ENCODE measurements at places on chromosomes 12 and 14. TPM values are rescaled to one million over a fixed set of nuclear protein-coding genes. Genes with fewer than 3 reads are reported as not detected.

DNA sequence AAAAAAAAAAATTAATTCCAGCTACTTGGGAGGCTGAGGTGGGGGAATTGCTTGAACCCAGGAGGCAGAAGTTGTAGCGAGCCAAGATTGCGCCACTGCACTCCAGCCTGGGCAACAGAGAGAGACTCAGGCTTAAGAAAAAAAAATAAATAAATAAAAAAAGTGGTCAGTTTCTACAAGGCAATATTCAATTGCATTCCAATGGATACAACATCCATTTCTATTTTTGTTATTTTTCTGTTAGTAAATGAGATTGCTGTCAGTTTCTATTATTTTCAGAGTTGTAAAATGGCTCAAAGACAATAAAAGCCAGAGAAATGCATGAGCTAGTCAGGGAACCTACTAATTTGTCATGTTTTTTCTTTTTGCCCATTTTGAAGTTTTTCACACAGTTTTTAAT is 119.2 kb downstream of the PDE3A start:
- DNase-seq, result no peak

DNA sequence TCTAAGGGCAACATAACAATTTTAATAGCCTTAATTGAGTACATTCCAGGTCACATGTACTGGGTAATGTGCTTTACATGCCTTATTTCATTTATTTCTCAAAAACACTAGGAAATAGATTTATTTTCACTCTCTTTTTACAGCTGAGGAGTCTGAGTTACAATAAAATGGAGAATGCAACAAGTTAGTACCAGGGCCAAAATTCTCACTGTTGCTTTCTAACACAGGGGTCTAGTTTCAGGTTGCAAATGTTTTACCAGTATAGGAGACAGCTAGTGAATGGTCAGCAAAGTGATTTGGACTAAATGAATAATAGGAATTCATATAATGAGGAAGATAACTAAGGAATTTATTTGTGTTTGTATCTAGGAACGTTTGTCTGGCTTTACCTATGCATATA is 137.3 kb downstream of the RASSF9 start:
- DNase-seq, result no peak

GRCh38 chr14:72443256-72443655 is 450.6 kb downstream of the DPF3 start:
- DNase-seq, result no peak

- no peak for DNase-seq
Measured at GRCh38 chr12:59708064-59708463, 112.2 kb downstream of the SLC16A7 start.

GRCh38 chr12:102063069-102063468 is 1.3 kb upstream of the WASHC3 start:
- no peak for DNase-seq

Gene RAD9B
- total RNA-seq, result 0.25 TPM

Gene RFX4
- total RNA-seq, result not detected

GRCh38 chr12:113850309-113851056 is 115.6 kb downstream of the RBM19 start:
- DNase-seq, result peak; percentile 21

DNA sequence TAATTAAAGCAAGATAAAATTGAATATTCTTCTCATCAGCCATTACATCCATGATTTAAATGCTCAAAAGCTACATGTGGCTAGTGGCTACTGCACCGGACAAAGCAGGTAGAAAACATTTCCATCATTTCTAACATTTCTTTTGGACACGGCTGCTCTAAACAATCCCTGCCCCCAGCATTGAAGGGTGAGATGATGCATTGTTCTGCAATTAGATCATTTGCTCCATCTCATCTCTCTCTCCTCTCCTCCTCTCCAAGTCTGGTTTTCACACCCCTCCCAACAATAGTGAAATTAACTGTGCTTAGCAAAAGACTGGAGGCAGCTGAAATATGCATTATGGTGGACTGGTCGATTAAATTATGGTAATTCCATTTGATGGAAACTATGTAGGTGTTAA is 288.5 kb downstream of the KSR2 start:
- DNase-seq, result no peak

GRCh38 chr12:102873077-102873476 is 44.0 kb downstream of the PAH start:
- no peak for DNase-seq

GRCh38 chr14:100547633-100548294 is 39.5 kb downstream of the BEGAIN start:
- peak; percentile 85 for DNase-seq

DNA sequence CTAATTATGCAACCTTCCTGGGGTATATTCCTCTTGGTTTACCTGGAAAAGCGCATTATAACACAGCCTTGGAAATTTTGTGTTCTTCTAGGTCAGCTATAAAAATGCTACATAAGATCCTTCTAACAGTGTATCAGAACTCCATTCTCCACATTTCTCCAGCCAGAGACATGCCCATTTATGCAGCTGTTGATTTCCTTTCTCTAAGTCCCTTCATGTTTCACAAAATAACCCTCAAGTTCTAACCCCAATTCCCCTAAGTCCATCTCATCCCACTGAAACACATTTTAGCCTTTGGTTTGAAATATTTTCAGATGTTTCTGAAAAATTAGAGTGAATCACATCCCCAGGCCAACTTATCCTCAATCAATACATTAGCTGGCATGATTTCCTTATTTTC is 20.9 kb upstream of the HDAC7 start:
- DNase-seq, result no peak

- DNase-seq, result no peak
Measured at GRCh38 chr14:103045371-103045869, 11.9 kb downstream of the CDC42BPB start.

- no peak for DNase-seq
Measured at GRCh38 chr14:56131865-56132833, 13.9 kb downstream of the PELI2 start.

- no peak for DNase-seq
Measured at GRCh38 chr12:19075711-19076340, 53.7 kb upstream of the PLEKHA5 start.

- no peak for DNase-seq
Measured at GRCh38 chr12:54941659-54942058, 42.9 kb downstream of the TESPA1 start.

GRCh38 chr14:102077382-102077709 is 9.5 kb downstream of the HSP90AA1 start:
- no peak for DNase-seq

- DNase-seq, result no peak
Measured at GRCh38 chr14:38121320-38122020, 86.2 kb upstream of the SSTR1 start.

DNA sequence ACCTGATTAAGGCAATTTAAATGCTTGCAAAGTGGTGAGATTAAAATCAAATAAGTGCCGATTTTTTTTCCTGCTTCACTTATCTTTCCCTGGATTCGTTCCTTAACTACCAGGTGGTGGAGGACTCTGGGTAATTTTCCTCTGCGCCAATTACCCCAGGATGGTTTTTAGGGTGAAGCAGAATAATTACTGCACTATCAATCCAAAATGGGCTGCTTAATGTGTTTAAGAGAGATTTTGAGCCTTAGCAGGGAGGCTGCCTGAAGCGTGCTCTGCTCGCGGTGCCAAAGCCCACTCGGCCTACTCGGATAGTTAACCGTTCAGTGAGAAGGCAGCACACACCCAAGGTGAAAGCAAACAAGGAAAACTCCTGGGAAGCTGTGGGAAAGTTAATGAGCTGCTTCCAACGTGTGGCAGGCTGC is 274.9 kb upstream of the LMO3 start:
- DNase-seq, result peak; percentile 36

GRCh38 chr12:25186038-25186787 is 8.7 kb downstream of the DNAI7 start:
- DNase-seq, result no peak

Gene EMC9
- 13.9 TPM for total RNA-seq

Gene CD163
- total RNA-seq, result 45.2 TPM

- DNase-seq, result no peak
Measured at GRCh38 chr12:2152134-2152533, 99.3 kb downstream of the CACNA1C start.

DNA sequence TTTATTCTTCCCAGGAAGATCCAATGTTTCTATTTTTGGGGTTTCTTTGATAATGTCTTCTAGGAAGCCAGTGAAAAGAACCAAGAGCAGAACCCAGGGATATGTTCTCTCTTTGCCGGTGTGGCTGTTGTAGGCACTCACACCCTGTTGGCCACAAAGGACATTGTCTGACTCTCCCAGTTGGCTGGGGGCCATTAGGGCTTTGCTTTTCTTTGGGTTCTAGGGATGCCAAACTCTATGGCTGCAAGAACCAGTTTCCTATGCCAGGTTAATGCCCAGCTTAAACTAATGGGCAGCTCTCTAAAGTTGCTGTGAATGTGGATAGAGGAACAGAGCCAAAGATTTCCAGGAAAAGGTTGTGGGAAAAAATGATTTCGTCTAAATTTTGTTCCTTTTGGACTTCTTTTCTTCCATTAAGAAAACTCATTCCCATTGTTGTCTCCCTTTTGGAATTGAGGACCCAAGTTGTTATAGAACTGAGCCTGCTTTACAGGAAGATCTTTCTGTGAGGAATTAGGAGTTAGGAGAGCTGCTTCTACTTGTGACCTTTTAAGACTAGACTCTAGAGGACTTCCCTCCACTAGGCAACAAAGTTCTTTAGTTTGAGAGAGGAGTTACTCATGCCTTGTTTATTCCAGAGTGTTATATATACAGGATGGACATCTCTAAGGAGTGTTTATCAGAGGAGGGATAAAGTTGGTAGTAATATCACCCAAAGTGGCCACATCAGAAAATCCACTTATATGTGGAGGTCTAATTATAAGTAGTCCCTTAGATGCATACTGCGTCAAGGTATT is 13.1 kb downstream of the COPZ1 start:
- DNase-seq, result no peak

Gene SPX
- not detected for total RNA-seq

GRCh38 chr12:10943167-10943566 is 4.1 kb upstream of the TAS2R14 start:
- no peak for DNase-seq

Gene SERPINA6
- 1.6 TPM for total RNA-seq

Gene PPM1H
- total RNA-seq, result 7.6 TPM

Gene NUMB
- total RNA-seq, result 105 TPM

- DNase-seq, result no peak
Measured at GRCh38 chr14:61607570-61608244, 87.6 kb upstream of the HIF1A start.

Gene SMCO2
- total RNA-seq, result not detected

- no peak for DNase-seq
Measured at GRCh38 chr14:89357655-89358297, 59.3 kb downstream of the FOXN3 start.

Gene C12orf42
- not detected for total RNA-seq

DNA sequence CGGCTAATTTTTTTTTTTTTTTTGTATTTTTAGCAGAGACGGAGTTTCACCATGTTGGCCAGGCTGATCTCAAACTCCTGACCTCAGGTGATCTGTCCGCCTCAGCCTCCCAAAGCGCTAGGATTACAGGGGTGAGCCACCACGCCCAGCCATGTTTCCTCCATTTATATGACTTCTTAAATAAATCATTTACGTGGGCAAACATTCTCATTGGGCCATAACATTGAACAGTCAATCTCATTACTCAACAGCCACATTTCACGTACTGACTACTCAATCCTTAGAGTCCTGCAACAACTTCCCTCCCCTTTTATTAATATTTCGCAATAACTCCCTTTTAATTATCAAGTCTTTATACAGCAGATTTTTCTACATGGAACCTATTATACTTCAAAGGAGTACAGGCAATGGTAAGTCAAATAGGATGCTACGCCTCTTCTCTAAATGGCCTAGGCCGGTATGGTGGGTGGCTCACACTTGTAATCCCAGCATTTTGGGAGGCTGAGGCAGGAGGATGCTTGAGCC is 7.4 kb upstream of the CSRNP2 start:
- DNase-seq, result peak; percentile 39

GRCh38 chr12:53999559-54000115 is 324 bp upstream of the HOXC9 start:
- no peak for DNase-seq
